ENCODE measurements at places on chromosomes 11 and 22.

DNA sequence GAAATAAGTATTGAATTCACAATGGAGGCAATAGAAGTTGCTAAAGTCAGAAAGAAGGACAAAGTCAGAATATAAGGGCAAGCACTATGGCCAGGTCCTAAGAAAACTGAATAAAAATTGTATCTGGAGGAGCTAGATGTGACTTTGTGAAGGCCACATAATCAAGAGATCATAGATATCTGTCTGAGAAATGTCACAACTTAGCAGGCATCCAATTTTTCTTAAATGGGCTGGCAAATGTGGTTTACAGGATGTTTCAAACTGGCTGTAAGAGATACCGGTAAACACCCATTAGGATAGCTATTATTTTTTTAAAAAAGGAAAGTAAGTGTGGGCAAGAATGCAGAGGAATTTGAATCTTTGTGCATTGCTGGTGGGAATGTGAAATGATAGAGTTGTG lies 303.1 kb upstream of the CHORDC1 start:
- no peak for DNase-seq

- DNase-seq = peak; percentile 81
Measured at GRCh38 chr11:72831521-72832300, 17.5 kb downstream of the ATG16L2 start.

DNA sequence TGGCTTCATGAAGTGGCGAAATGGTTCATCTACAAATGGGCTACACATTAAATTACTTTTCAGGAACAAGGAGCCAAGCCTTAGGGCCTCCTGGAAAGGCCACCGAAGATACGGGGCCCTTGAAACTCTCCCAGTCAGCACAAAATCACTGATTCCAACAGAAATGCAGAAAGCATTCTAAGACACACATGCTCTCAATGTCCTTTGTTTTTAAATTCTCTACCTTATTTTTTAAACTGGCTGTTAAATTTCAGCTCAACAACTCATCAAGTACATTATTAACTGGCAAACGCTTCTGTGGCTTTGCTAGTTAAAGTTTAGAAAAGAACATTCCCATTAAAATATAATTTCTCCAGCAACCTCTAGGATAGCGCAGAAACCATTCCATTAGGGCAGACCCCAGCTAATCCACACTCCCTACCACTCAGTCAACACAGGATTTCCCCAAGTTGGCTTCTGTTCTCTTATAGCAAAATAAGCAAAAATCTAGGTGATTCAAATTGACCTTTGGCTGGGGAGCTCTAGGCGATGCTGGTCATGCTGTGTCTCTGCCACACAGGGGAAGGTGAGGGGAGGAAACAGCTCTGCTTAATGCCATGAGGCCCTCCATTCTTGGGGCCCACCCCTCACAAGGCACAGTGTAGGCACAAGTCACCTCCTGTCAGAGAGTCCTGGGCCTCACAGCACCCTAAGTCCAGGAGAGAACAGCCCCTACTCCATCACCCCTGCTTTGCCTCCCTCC lies 47.1 kb downstream of the PLEKHA7 start:
- no peak for DNase-seq

- no peak for DNase-seq
Measured at GRCh38 chr11:1158681-1159487, 1.1 kb downstream of the MUC5AC start.

DNA sequence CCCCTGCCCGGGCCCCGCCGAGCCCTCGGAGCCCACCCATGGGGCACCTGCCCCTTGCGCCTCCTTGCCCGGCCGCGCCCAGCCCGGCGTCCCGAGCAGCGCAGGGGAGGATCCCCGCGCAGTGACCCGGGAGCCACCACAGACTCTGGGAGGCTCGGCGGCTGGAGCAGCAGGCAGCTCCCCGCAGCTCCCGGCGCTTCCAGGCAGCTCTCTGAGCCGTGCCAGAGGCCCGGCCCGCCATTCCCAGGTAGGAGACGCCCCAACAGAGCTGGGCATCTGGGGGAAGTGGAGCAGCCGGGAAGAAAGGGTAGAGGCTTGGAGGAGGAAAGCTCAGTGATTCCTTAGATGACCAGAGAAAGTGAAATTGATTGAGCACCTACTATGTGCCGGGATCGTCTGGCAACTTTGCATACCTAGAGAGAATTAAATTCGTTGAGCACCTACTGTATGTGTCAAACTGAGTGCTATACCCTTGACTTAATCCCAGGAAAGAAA lies 670 bp downstream of the RASD2 start:
- DNase-seq = no peak

GRCh38 chr11:133503236-133503635 lies 29.1 kb downstream of the OPCML start:
- DNase-seq = no peak

DNA sequence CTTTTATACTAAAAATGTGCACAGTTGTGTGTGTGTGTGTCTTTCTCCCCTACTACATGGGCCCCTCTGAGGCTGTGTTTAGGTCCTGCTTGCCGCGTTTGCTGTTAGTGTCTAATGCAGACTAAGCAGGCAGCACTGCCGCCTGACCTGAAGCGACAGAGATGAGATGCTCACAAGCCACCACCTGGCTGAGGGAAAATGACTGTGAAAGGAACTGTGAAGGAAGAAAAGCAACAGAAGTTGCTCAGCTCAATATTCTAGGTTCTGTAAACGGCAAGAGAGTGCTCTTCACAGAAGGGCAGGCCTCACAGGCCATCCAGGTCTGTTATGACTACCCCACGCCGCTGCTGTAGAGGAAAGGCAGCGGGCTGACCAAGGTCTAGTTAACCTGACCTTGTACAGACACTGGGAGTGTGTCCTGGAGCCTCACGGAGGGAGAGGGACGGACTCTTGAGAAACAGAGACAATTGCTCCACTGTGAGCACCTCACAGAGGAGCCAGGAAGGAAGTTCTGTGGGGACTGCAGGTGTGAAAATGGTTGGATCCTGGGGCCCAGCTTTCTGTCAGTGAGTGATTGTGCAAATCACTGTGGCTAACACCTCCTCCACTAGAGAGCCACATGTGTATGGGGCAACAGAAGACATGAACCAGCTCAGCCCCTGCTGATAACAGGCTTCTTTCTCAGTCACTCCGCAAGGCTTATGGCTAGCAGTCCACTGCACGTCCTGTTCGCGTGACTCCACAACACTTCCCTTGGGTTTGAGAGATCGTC lies 31.3 kb upstream of the YPEL1 start:
- no peak for DNase-seq

- DNase-seq = no peak
Measured at GRCh38 chr11:36692704-36693103, 94.7 kb upstream of the RAG2 start.

DNA sequence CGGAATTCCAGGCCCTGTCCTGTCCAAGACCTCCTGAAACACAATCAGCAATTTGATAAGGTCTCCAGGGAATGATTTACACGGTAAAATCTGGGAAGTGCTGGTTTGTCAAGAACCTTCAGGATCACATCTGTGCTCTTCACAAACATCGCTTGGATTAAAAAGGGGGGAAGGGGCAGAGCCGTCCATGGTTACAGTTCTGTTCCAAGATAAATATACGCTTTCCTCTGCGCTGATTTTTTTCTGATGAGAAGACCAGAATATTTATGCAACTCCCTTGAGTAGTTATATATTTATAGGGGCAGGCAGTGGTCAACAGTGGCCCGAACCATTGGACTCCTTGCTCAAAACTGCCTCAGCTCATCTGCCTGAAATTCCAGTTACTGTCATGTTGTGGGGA lies 9.2 kb upstream of the APOL5 start:
- DNase-seq = no peak

DNA sequence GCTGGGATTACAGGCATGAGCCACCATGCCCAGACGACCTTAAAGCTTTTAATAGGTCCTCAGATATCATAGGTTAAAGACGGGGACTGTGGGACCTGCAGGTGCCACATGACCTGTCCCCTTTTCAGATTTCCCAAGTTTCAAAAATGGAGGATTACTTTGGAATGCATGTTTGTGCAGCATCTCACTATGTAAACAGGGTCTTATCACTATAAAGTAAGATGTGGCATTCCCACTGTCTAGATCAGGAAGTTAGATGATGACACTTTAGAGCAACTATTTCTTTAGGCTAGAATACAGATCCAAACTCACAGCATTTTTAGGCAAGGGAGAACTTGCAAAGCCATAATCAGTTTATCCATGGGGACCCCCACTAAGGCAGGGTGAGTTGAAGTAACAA lies 92.8 kb downstream of the USP35 start:
- no peak for DNase-seq

GRCh38 chr11:83574519-83574918 lies 288.4 kb upstream of the CCDC90B start:
- DNase-seq = no peak

- DNase-seq = no peak
Measured at GRCh38 chr11:10349806-10350205, 44.9 kb downstream of the ADM start.

- DNase-seq = peak; percentile 28
Measured at GRCh38 chr22:17997456-17997855, 26.9 kb downstream of the MICAL3 start.

- DNase-seq = no peak
Measured at GRCh38 chr11:117600234-117600783, 196.7 kb downstream of the DSCAML1 start.

GRCh38 chr11:9169595-9170295 lies 78.3 kb upstream of the SCUBE2 start:
- no peak for DNase-seq

DNA sequence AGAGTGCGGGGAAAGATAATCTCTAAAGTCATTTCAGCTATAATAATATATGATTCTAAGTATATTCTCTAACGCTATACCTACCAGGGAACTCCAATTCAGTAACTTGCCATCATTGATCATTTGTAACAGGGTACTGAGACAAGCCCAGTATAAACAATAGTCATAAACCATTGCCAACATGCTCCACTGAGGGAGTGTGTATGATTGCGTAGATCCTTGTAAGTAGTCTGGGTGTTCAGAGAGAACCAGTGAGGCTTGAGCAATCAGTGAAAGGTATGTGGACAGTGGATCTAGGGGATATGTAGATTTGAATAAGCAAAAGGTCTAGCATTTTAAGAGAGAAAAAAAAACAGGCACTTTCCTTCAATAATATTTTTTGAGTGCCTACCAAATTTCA lies 1326.0 kb downstream of the LRRC4C start:
- no peak for DNase-seq

DNA sequence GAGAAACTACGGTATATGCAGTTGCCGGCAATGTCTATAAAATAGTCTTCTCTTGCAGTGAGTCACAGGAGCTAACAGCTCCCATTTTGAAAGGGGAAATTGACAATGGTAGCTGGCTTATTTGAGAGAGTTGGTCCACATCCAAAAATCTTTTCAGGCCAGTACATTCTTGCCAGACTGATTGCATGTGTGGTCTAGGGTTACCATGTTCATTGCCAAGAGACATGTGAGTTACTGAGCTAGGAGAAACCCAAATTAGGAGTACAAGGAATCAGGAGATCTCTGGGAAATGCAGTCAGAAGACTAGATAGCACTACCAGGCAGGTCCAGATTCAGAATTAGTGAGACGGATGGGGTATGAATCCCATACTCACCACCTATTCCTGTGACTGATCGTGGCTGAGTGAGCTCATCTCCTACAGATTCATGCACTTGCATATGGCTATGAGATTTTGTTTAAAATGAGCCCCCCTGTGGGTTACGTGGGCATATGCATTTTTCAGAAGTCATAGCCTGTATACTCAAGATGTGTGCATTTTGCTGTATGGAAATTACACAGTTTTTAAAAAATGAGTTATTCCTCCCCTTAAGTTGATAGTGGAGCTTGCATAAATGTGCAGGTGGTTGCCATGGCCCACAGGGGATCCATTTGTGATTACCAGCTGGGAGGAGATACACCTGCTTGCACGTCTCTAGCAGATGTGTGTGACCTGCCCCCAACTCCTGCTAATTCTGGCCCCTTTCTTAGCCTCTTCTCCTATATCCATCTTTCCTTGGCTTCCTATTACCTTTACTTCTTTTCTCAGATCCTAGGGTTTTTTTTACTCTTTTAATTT lies 102.7 kb downstream of the COMMD9 start:
- peak; percentile 95 for DNase-seq

GRCh38 chr11:33068611-33069340 lies 29.4 kb downstream of the TCP11L1 start:
- no peak for DNase-seq

GRCh38 chr11:1012740-1013630 lies 23.5 kb downstream of the MUC6 start:
- DNase-seq = peak; percentile 49

- no peak for DNase-seq
Measured at GRCh38 chr22:39617342-39617741, 46.8 kb downstream of the CACNA1I start.

DNA sequence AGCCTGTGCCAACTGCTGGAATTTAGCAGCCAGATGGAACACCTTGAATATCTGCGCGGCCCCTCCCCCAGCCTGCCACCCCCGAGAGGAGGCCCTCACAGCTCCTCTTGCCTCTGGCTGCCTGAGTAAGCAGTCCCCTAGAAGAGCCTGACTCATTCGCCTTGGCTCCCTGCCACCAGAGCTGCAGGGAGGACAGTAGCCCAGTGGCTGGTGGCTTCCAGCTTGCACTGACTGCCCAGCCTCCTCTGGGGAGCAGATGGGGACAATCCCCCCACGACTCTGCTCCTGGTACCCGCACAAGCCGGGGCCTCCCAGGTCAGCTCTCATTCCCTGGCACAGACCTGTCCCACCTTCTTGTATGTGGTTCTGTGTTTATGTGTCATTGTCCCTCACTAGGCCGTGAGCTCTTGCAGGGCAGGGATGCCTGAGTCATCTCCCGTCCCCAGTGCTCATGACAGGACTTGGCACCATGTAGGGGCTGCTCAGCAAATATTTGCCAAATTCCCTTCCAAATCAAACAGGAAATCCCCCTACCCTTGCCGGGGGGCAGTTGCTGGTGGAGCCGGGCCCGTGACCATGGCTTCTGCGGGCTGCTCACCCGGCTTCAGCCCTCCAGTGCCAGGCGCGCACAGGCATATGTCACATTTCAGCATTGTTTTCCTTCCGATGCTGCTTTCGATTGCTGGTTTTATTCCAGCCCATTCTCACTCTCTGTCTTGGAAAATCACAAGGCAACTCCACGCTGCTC lies 43.6 kb downstream of the CACNG2 start:
- peak; percentile 96 for DNase-seq

DNA sequence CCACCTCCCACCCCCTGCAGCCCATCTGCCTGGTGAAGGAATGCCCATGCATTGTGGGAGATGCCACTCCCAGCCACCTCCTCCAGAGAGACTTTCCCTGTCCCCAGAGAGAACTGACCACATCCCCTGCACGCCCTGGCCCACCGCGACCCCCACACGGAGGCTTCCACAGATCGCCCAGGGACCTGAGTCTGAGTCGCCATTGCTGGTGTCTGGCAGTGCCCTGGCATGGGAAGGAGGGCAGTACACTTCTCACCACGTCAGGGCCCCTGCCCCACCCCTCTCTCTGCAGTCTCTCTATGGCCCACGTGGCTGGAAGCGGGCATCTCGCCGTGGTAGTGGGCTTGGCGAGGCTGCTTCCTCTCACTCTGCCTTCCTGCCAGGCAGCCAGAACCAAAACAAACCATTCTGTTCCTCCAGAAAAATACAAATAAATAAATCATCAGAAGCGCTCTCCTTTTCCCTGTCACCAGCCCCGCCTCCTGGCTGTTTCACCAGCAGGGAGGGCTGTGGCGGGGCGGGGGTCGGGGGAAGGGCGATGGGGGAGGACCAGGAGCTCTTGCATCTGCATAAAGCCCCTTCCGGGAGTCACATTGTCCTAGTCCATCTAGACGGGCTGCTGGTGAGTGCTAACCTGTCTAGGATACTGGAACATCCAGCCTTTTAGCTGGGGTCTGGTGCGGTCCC lies 20.9 kb downstream of the SHISAL1 start:
- DNase-seq = no peak

All from myocyte (in vitro differentiated cells).